ENCODE measurements at places on chromosomes 13 and 19. TPM values are rescaled to one million over a fixed set of nuclear protein-coding genes. Genes with fewer than 3 reads are reported as not detected.

DNA sequence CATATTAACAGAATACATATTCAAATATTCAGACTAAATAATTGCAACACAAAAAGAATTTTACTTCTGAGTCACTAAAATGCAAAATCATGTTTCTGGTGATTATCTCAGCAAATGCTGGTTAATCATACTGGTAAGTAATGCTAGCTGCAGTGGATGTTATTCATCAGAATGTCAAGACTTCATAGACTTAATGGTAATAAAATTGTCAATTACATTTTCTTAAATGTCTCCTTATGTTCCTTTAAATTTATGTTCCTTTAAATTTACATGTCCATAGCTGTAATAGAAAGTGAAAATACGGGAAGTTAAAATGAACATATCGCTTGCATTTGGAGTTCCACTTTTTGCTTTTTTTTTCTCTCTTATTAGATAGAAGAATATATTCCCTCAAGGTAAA, 853.0 kb downstream of the SLITRK6 start:
- no peak for DNase-seq

The IRGQ gene
- total RNA-seq: 64.6 TPM

- DNase-seq: no peak
Observed at GRCh38 chr13:43758834-43759233, 27.9 kb downstream of the ENOX1 start.

The DIAPH3 gene
- total RNA-seq: 19.1 TPM

DNA sequence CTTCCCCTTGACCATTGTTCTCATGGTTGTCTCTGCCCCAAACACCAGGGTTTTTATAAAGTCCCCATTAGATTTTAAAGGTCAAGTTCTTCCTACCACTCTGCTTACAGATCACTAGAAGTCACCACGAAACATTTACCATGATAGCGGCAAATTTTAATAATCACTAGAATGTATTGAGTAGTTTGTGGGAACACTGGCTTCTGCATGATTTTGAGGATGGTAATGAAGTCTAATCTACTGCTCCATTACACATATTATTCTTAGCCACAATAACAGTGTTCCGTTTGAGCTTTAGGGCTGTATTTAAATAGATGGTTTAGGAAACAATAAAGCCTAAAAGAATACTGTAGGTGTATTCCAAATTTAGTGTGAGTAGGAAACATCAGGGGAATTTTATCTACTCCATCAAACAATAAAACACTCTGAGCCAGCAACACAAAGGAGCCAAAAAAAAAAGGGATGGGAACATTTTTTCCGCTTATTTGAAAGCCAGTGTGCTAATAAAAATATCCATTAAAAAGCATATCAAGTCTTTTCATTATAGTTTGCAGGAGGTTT, 49.7 kb downstream of the KLF12 start:
- DNase-seq: no peak

GRCh38 chr19:33408538-33409434, 35.3 kb downstream of the CEBPG start:
- no peak for DNase-seq

GRCh38 chr13:98803111-98803561, 50.7 kb upstream of the SLC15A1 start:
- DNase-seq: no peak

DNA sequence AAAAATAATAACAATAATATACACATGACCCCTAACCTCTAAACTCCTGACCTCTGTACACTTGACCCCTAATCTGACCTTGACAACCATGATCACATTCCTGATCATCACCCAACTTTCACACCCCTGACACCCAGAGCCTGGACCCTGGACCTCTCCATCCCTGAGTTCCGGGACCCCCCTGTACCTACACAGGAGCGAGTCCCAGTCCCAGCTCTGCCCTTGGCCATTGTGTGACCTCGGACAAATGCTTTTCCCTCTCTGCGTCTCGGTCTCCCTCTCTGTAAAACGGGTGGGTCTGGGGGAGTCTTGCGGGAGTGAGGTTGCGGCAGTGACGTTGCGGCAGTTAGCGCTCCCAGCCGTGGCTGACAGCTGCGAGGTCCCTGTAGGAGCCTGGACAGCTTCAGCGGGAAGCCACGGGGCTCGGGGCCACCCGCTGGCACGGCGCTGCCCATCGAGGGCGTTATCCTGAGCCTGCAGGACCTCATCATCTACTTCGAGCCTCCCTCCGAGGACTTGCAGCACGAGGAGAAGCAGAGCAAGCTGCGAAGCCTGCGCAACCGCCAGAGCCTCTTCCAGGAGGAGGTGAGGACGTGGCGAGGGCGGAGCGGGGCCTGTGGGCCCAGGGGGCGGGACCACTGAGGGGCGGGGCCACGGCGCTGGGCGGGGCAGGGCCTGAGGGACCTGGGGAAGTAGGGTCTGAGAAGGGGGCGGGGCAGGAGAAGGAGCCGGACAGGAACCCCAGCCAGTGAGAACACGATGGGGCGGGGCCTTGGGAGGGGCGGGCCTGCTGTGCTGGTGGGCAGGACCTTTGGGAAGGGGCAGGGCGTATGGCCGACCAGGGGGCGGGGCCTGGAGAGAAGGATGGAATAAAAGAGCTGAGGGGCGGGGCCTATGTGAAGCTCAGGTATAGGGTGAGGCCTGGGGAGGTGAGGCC, 19.2 kb downstream of the RYR1 start:
- no peak for DNase-seq

The CNN1 gene
- 10.9 TPM for total RNA-seq

- DNase-seq: no peak
Observed at GRCh38 chr13:27619728-27620376, 477 bp downstream of the LNX2 start.

DNA sequence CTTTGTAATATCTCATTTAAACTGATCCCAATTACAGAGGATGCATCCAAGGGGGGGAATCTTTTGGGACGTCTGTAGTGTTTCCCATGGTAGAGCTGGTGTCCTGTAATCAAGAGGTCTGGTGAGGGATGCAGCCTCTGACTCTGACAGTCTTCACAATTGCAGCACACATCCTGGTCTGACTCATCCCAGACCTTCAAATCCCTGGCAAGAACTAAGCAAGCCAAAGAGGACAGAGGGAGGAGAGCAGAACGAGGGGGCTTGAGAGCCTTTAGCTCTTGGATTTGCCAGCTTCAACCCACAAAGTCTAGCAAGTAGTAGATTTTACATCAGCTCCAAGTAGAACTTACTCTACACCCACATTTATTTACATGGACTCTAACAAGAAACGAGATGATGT, 17.3 kb upstream of the FCGBP start:
- peak; percentile 69 for DNase-seq
